ENCODE measurements at places on chromosomes 1 and 21.

DNA sequence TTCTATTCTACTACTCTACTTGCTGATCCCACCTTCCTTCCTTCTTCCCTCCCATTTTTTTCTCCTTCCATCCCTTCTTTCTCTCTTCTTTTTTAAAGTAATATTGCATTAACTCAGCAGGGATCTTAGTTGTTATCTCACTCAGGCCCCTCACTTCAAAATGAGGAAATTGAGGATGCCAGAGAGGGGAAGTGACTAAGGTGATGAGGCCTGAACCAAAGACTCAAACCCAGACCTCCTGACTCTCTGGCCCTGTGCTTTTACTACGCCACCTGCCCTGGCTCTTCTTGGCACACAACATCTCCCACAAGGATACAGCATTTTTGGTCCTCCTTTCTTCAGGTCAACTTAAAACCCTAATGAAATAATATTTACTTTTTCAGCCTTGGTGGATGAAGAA is 151.7 kb upstream of the ZNF648 start:
- DNase-seq = no peak

- DNase-seq = peak; percentile 55
Measured at GRCh38 chr21:45541221-45542039, 810 bp downstream of the SLC19A1 start.

- DNase-seq = no peak
Measured at GRCh38 chr1:165143437-165144065, 213.0 kb downstream of the LMX1A start.

GRCh38 chr1:248853663-248854375 is 5.1 kb downstream of the ZNF692 start:
- DNase-seq = peak; percentile 25

GRCh38 chr1:228919914-228920313 is 184.6 kb downstream of the RHOU start:
- DNase-seq = no peak

GRCh38 chr1:53015508-53015860 is 46.5 kb upstream of the PODN start:
- DNase-seq = no peak

DNA sequence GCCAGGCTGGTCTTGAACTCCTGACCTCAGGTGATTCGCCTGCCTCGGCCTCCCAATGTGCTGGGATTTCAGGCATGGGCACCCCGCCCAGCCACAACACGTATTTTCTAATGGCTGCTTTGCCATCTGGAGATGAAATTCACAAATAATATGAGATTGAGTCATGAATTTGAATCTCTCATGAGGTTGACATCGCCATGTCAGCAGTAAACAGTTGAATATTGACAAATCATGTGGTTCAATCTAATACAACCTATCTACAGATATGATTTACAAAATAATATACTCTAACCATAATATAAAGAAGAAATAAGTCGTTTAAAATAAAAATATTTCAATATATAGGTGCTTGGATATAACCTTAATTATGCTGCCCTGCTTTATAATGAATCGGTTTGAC is 42.1 kb downstream of the MYOM3 start:
- no peak for DNase-seq

DNA sequence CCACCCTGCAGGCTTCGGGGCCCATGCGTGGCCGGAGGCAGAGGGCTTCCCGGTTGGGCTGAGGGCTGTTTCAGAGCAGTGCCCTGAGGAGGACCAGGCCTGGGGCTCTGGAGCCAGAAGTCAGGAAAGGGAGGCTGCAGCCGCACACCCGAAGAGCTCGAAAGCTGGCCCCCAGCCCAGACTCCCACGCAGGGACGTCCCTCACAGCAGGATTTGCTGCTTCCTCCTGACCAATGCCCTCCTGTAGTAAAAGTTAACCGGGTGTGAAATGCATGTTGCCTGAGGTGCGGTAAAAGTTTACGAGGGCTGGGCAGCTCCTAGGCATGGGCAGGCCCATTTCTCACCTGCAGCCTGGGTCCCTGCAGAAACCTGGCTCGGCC is 101.5 kb upstream of the ARHGEF16 start:
- DNase-seq = no peak

DNA sequence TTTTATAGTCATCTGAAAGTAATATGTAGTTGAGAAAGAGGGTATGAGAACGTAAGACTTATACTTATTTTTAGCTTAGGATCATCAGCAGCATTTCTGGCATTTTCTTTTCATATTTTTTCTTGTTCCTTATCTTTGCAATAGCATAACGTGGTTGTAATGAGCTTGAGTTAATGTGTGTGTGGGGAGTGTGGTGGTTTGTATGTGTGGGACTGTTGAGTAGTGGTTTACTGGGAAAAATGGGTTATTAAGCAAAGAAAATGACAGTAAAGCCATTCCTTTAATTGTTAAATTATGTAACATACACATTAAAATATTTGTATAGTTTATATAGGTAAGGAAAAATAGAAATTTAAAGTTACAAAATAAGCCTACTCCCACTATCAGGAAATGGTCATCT is 15.2 kb downstream of the PIP5K1A start:
- no peak for DNase-seq

- DNase-seq = no peak
Measured at GRCh38 chr1:46553506-46553905, 2.1 kb upstream of the KNCN start.

DNA sequence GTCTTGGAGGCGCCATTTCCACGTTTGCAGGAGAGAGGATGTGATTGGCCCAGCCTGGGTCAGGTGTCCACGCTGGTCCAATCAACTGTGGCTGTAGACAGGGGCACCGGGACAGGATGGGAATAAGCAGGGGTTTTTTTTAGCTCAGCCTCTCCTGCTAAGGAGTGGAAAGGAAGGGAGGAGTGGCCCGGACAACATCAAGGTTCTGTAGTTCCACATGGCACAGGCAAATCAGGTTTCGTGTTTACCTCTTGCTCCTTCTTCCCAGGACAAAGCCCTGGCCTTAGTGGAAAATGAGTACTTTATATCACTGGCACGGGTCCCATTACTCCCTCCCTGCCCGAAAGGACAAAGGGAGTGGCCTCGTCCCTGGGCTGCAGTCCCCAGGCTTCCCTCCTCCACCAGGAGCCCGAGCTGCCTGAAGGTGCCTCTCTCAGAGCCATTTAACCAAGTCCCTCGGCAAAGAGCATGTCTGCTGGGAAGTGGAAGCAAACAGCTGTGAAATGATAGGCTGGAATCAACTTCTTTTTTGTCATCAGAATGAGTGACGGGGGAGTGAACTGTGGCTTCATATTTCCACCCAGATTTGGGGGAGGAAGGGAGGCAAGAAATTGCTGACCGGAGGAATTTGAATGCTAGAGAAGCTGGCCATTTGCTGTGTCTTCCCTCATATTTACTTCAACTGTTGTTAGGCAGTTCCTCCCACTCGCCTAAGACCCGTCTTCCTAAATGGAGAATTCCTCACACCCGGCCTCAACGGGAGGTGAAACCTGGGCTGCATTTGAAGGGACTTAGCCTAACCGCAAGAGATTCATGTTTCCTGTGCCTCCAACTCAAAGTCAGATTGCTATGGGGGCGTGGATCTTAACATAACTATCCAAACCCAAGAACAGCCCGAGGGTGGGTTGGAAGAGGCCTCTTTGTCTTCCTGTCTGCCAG is 84.9 kb upstream of the SLC44A3 start:
- no peak for DNase-seq

GRCh38 chr21:44701541-44701940 is 4.6 kb downstream of the KRTAP10-12 start:
- DNase-seq = no peak

DNA sequence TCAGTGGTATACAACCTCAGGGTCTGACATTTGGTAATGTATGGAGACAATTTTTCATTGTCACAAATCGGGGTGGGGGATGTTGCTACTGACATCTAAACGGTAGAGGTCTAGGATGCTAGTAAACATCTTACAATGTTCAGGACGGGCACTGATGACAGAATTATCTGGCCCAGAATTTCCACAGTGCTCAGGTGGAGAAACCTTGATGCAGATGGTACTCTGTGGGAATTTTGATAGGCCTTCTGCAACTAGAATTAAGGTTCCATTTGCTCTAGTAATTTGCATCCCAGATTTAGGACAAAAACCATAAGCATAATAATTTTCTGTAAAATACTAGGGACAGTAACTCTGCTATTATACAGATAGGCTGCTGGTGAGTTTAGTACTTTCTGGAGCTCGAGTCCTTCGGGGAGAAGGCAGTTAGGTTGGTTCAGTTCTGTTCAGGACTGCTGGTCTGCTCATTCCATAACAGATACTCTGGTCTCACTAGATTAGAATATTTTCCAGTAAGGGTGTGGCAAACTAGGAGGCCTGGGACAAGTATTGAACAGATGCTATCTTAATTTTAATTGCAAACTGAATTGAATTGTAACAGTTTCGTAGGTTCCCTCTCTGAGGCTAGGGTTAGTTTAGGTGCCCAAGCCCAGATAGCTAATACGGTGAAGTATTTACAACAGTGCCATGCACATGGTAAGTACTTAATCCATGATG is 11.4 kb downstream of the METTL13 start:
- no peak for DNase-seq

DNA sequence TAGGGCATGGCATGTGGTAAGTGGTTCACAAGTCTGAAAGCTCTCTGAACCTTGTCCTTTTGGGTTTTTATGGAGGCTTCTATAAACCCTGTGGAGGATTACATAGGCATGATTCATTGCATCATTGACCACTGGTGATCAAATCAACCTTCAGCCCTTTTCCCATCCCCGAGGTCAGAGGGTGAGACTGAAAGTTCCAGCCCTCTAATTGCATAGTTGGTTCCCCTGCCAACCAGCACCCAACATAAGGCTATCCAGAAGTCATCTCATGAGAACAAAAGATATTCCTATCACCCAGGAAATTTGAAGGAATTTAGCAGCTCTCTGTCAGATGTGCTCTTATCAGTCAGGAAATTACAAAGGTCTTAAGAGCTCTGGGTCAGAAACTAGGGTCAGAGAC is 89.5 kb upstream of the ARTN start:
- DNase-seq = no peak

DNA sequence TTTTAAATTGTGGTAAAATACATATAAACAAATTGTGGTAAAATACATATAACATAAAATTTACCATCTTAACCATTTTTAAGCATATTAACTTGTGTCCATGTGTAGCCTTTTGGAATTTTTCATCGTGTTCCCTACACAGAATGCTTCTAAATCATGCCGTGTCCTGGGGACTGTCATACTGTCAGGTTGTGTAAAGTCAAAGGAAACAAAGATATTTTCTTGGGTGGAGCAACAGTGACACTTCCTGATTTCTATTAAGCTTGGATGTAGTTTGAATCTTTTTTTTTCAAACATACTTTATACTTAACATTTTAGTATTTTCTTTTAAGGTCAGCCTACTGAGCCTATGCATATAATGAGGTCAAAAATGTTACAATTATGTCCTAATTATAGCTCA is 32.3 kb downstream of the DOP1B start:
- DNase-seq = no peak

DNA sequence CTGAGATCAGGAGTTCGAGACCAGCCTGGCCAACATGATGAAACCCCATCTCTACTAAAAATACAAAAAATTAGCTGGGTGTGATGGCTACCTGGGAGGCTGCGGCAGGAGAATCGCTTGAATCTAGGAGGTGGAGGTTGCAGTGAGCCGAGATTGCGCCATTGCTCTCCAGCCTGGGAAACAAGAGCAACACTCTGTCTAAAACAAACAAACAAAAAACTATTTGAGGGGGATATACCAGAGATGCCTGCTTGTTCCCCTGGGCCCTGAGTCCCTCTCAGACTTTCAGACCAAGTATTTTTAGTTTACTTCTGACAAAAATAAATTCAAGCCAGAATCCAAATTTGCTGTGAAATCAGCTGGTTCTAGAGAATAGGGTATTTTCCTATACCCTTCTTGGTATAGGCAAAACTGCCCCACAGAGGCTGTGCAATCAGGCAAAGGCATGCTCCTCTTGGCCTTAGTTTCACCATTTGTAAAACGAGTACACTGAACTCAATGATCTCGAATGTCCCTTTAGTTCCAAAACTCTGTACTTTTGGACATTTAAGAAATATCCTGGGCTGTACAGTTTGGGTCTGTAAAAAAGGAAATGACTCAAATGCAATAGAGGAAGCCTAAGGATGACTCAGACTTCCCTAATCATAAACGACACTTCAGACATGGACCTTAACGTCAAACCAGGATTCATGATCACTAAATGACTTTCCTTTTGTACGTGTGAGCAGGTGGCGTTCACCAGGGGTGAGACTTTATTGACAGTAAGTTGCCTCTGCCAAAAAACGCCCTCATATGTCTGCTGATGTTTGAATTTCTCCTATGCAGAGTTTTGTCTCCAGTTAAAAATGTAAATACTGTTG is 16.1 kb downstream of the ENSA start:
- no peak for DNase-seq

DNA sequence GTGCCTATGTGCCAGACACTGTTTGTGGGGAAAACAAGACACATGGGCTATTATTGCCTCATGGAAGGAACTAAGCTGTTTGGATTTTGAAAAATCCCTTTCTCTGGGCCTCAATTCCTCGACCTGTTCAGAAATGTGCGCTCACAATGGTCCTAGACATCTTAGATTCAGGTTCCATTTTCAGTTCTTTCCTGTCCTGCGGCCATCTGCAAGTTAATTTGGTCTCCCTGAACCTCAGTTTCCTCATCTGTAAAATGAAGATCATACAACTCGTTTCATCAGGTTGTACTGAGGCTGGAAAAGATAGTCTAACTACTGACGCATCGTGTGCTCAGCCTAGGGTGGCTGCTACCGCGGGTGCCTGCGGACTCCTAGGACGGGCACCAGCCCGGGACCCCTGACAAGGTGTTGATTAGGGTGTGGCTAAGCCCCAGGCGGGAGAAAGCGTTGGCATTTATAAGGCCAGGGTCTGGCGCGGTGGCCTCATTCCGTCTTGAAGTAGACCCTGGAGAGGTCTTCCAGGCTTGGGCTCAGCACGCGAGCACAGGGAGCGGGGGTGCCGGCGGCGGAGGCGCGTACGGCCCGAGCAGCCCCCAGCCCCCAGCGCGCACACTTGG is 493 bp upstream of the ELOA start:
- DNase-seq = peak; percentile 2

- DNase-seq = no peak
Measured at GRCh38 chr1:115275216-115275615, 62.8 kb downstream of the NGF start.

- no peak for DNase-seq
Measured at GRCh38 chr1:55399346-55399745, 184.2 kb upstream of the USP24 start.

- no peak for DNase-seq
Measured at GRCh38 chr1:20090641-20091040, 20.6 kb downstream of the PLA2G5 start.

- no peak for DNase-seq
Measured at GRCh38 chr1:15224259-15224869, 22.7 kb upstream of the FHAD1 start.

DNA sequence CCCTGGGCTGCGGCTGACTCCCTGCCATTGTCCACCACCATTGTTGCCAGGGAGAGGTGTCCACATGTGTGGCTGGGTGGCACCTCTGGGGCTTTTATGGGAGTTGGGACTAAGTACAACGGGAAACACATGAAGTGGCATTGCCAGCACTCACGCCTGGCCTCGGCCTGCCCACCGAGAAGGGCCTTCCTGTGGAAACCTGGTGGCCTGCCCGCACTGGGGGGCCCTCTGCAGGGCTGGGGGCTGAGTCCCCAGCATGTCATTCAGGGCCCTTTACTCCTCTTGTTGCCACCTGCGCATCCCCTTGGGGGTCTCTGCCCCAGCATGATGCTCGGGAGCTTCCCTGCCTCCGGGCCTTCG is 35.5 kb upstream of the RUNX3 start:
- DNase-seq = no peak

GRCh38 chr1:231571904-231572303 is 43.4 kb downstream of the TSNAX start:
- DNase-seq = no peak
